ENCODE measurements at places on chromosomes 11 and 22.

DNA sequence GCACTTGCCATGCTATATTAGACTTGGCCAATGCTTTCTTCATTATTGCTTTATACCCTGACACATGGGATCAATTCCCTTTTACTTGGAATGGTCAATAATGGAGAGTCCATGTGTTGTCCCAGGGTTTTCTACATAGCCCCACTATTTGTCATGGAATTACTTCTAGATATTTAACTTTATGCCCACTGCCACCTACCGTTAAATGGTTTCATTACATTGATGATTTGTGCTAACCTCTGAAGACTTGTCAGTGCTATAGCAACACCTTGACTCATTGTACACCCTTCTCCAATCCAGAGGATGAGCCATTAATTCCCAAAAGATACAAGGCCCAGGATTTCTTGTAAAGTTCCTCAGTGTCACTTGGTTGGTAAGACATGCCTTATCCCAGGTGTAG, 31.4 kb upstream of the SLC22A25 start:
- no peak for DNase-seq

DNA sequence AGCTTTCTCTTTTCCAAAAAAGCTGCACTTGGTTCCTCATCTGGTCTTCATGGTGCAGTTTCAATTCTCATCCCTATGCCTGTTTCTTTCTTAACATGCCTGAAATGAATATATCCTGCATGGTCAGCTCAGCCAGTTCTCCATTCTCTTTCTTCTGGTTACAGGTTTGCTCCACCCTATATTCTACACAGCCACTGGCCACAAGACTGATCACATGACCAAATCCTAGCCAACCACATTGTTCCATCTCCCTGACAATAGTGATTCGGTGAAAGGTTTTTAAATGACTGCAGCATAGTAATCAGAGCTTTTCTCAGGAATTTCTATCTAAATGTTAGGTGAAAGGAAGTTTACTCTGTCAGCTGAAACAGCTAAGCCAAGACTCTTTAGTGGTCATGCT, 891.4 kb downstream of the METTL15 start:
- DNase-seq: no peak

- DNase-seq: no peak
These were observed 38.9 kb upstream of the RDX start for GRCh38 chr11:110335358-110335757.

DNA sequence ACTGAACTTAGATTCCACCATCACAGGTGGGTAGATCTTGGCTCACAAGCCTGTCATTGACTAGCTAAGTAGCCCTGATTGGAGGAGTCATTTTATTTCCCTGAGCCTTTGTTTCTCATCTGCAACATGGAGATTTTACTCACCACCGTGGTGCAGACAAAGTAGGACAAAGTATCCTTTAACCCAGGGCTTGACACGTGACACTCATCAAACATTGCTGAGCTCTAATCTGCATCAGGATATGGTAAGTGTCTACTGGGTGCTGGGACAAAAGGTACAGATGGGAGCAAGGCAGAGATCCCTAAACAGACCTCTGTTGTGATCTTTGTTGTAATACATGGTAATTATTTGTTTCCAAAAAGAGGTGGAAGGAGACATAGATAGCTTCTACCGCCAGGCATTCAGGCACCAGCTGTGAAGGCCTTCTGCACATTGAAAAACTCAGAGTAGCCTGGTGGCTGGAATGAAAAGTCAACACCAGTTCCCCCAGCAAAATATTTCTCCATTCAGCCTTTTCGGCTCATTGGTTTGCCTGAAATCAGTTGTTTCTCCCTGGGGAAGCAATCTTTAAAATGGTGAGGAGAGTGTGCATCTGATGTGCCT, 18.3 kb upstream of the MICAL2 start:
- no peak for DNase-seq

- no peak for DNase-seq
These were observed 109.4 kb downstream of the GRIA4 start for GRCh38 chr11:105719073-105719822.

- DNase-seq: no peak
These were observed 59.7 kb downstream of the MYH9 start for GRCh38 chr22:36327922-36328551.

GRCh38 chr11:40129266-40129665, 1330.2 kb downstream of the LRRC4C start:
- no peak for DNase-seq

DNA sequence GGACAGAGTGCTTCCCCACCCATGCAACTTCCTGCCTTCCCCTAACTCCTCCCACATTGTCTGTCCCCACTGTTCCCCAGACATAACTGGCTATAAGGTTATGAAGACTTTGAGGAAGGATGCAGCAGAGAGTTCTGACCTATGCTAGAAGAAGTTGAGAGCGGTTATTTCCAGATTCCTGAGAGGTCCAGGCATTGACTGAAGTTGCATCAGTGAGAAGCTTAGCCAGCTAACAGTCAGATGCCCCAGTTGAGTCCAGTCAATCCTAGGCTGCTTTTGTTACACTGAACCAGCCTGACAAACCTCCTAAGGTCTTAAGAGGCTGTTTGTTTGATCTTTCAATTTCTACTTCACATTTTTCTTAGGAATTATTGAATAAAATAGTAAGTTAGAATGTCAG, 937.9 kb upstream of the CCDC90B start:
- DNase-seq: no peak
